Thyroid gland (tissue), 4 donors: ENCODE measurements at places on chromosomes 4 and X. TPM values are rescaled to one million over a fixed set of nuclear protein-coding genes. Genes with fewer than 3 reads are reported as not detected.

Gene TCP11X2
- total RNA-seq, result not detected

DNA sequence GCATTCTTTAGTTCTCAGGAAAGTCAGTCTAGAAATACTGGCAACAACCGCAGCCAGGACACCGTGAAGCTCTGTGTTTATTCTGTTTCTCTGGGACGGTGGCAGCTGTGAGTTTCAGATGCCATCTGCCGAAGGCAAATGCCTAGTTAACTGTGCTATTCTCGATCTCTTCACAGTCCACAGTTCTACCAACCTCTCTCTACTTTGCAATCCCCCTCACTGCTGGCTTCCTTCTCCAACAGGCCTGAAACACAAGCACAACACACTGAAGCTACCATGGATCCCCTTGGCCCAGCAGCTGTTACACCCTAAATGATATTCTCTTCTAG is 118.8 kb downstream of the ZNF827 start:
- peak; percentile 22 for DNase-seq

DNA sequence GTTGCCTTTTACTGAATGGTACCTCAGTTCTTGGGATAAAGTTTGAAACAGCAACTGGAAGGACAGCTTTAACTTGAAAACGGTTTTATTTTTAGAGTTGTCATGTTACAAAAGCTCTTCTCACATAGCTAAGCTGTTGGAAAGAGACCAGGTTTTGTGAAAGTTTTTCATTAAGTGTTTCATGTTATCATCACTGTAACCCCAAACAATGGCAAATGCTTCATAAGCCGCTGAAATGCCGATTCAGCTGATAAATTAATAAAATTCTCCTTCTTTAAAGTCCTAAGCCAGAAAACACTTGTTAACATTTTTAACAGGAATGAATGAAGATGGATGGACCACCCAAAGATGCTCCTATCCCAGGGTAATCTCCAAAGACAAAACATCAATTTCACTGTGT is 76.1 kb upstream of the IRF2 start:
- DNase-seq, result no peak

DNA sequence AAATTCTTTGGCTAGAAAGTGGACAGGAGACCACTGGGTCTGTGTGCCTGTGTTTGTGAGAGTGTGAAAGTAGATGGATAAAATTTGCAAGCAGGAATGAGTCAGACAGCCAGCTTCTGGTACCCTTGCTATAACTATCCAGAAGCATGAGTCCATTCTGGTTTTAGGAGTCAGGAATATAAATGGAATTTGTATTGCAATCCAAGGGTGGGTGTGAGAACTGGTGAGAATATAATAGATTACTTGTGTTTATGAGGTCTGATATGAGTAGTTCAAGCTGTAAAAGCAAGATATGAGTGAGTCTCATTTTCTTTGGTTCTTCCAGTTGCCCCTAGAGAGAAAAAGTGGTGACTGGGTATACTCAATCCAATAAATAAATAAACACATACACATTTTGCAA is 212.7 kb upstream of the TAPT1 start:
- no peak for DNase-seq

DNA sequence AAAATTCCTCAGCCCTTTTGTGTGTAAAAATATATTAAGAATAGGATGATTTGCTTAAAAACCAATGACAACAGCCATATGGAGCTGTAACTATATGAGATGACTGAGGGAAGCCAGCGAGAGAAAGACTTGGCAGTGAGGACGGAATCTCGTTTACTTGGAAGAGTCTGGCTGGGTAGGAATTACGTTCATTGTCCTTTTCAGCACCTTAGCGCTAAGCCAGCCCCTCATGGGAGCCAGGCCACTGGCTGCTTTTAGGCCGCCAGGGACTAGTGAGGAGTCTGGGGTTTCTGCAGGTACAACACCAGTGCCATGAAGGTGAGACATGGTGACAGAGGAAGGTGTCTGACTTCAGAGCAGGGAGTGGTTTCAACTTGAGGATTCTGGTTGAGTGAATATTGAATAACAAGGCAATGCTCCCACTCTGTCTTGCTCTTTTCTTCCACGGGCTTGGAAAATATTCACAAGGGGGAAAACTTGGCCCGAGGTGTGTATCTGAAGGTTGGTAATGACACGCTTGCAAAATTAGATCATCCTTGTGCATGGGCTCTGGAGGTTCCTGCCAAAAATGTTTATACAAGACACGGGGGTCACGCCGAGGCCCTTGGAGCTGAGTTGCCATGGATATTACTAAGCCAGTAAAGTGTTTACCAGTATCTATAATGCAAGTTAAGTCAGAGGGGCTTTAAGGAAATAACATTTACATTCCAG is 17.4 kb downstream of the KLF3 start:
- peak; percentile 44 for DNase-seq

DNA sequence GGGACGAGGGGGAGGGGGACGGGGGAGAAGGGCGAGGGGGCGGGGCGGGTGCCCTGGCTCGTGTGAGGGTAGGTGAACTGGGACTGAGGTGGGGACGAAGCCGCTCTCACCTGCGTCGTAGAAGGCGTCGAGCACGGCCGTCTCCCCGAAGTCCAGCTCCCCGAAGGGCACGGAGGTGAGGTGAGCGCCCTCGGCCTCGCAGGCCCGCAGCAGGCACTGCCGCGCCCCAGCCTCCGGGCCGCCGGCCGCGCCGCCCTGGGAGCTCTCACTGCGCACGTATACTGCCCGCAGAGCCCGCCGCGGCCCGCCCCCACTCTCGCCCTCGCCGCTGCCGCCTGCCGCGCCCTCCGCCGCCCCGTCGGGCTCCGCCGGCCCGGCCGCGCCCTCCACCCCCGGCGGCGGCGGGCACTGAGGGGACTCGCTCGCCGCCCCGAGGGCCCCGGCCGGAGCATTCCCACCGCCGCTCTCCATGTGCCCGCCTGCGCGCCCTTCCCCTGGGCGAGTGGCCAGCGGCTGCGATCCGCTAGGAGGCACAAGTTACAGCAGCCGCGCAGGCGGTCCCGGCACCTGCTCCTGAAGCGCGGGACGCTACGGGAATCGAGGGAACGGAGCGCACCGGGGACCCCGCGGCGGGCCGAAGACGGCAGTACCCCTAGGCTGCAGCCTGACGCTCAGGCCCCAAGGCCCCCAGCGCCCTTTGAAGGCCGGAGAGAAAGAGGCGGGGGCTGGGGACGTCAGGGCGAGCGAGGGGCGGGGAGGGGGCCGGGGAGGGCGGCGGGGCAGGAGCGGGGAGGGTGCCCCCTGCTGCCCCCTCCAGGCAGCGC is at the start of gene MAP3K15:
MAP3K15 (minus strand) TSS at position 718 of the 824 bp plus-strand sequence; CDS start at position 471, 247 bp downstream.
- peak; percentile 51 for DNase-seq

DNA sequence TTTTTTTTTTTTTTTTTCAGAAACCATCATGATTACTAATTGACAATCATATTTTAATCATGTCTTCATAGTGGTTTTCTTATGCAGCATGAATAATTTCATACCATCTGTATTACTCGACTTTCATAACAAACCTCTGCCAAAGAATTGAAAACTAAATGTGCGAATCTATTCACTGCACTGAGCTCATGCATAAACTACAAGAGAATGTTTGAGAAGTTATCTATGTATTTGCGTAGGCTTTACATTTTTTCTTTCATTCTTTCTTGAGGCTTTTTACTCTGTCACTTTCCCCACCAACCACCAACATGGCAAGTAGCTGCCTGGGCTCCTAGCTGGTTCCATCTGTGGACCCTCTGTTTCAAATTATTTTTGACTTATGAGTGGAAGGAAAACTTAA is 1761.0 kb downstream of the STIM2 start:
- no peak for DNase-seq
